ENCODE measurements at places on chromosomes 16 and 17. TPM values are rescaled to one million over a fixed set of nuclear protein-coding genes. Genes with fewer than 3 reads are reported as not detected.

Gene WFIKKN1
- 0.32 TPM for total RNA-seq

DNA sequence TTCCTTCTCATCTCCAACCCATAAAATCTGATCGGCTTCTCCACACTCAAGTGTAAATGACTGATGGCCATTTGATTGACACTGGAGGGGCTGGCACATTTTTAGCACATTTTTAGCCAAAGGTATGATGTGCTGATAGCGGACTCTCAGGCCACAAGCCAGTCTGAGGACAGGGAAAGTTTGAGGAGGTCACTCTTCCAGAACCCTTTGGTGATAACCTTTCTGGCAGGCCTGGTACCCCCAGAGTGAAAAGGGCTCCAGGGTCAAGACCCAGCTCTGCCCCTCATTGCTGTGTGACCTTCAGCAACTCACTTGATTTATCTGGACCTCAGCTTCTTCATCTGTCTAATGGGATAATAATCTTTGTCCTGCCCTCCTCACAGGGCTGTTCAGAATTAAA lies 1.7 kb upstream of the NLRC5 start:
- no peak for DNase-seq

Gene PRR11
- total RNA-seq = 51.5 TPM

DNA sequence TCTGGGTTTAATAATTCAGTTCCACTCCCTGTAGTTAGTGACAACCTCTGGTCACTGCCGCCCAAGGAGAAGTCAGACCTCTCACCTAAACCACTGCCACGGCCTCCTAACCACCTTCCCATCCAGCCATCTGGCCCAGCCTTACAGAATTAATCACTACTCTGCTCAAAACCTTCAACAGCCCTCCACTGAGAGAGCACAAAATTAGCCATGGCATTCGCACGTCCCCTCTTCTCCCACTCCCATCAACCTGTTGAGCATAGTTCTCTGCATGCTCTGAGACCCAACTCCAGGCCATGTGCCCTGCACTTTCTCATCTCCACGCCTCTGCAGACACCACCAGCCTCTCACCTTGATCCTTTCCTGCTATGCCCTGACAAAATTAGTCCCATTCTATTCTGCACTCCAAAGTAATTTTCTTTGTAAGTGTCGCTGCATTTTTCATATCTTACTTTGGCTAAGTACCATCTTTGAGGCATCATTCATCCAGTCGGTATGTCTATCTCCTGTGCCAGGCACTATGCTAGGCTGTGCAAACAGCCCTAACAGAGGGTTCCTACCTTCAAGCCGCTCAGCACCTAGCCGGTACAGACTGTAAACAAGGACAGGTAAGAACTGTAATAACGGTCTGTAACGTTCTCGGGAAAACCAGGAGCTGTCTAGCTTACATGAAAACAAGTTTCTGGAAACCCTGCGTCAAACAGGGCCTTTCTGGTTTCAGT lies 963 bp downstream of the COPRS start:
- DNase-seq = no peak

Gene TOX3
- not detected for total RNA-seq

DNA sequence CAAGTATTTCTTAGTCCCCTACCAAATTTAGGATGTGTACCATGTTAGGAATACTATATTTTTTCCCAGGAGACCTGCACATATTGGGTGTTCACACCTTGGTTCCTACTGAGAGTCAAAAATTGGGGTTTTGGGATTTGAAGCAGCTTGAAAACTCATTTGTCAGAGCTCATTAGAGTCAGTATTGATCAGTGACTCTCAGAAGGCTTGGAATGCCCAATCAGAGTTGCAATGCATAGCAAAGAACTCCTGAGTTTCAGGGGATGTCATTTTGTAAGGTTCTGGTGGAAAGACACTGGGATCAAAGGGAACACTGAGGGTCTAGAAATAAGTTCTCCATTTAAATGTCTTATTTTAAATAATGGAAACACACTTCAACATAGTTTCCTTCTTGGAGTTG lies 5.1 kb downstream of the HLF start:
- DNase-seq = no peak

Gene CORO6
- total RNA-seq = 3.1 TPM
